GM12865 (cell line): ENCODE measurements at places on chromosomes 6 and 20.
A peak's percentile ranks its signal among the peaks of the same experiment; 100 is the strongest.

DNA sequence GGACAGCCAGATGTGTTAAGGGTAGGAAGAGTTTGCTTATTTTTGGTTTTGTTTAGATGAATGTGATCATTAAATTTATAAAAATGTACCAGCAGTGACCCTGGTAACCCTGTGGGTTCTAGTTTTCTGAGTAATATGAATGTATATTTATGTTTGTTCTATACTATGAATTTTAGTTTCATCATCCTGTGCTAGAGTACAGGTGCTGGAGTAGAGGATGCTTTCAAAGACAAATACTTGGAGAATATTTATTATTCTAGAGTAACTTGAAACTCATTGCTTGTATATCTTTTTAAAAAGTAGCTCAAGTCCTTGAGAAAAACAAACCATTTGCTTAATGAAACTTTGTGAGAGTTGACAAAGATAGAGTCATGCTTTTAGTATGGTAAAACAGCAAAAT lies 7.8 kb downstream of the LRRC1 start:
- DNase-seq = no peak

- no peak for DNase-seq
Observed at GRCh38 chr6:162187168-162187935, 540.2 kb downstream of the PRKN start.

GRCh38 chr20:50231854-50232253 lies 41.2 kb downstream of the CEBPB start:
- DNase-seq = no peak

DNA sequence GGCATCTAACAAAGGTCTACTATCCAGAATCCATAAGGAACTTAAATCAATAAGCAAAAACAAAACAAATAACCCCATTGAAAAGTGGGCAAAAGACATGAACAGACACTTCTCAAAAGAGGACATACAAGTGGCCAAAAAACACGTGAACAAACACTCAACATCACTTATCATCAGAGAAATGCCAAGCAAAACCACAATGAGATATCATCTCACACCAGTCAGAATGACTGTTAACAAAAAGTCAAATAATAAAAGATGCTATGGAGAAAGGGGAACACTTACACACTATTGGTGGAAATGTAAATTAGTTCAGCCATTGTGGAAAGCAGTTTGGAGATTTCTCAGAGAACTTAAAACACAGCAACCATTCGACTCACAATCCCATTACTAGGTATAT lies 19.4 kb upstream of the VNN1 start:
- no peak for DNase-seq

GRCh38 chr6:84588697-84589080 lies 175.7 kb downstream of the TBX18 start:
- no peak for DNase-seq

DNA sequence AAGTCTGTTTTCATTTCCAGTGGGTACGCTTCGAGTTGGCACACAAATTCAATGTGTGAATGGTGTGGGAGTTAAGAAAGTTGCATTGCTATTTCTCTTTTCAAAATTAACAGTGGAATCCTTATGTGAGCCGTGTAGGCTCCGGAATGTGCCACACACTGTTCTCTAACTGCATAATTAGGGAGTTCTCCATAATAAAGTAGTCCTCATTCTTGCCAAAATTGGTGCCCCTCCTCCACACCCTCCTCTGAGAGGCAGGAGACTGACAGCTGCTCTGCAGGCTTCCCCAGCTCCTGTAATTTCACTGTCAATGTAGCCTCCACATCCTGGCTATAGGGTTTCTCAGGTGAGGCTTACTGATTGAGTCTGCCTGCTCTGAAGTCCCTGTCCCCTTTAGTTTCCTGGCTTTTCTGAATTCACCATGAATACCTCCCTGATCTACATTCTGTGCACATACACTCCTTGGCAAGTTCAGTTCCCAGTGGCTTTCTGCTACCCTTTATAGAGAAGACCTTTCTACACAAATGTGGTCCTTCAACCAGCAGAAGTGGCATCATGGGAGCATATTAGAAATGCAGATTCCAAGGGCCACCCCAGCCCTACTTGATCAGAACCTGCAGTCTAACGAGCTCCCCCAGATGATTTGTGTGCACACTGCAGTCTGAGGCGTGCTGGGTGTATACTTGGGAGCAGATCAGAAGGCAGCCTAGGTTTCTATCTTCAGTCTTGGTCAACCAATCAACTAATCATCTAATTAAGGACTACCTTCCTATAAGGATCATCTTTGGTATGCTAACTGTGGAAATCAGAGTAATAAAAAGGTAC lies 19.9 kb upstream of the CCN6 start:
- no peak for DNase-seq

GRCh38 chr6:154773610-154774089 lies 40.4 kb downstream of the SCAF8 start:
- peak; percentile 80 for DNase-seq

GRCh38 chr6:144939921-144940320 lies 654.8 kb downstream of the UTRN start:
- no peak for DNase-seq

GRCh38 chr20:24116611-24117010 lies 128.0 kb upstream of the GGTLC1 start:
- DNase-seq = no peak

DNA sequence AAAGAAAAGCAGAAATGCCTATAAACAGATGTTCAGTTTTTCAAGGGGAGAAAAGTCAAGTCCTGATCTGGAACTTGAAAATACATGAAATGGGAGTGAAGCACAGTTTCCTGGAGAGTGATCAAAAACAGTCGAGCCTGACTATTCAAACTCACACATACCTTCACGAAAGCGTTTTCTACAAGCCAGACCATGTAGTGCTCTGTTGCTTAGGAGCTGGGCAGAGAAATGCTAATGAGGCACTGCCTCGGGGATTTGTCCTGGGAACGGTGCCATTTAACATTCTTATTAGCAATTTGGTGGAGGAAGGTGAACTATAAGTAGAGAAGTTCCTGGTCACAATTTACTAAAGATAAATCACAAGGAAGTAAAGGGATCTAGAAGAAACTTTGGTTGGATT lies 5.9 kb downstream of the NHSL1 start:
- DNase-seq = no peak

GRCh38 chr6:169159331-169159730 lies 94.3 kb downstream of the THBS2 start:
- no peak for DNase-seq

DNA sequence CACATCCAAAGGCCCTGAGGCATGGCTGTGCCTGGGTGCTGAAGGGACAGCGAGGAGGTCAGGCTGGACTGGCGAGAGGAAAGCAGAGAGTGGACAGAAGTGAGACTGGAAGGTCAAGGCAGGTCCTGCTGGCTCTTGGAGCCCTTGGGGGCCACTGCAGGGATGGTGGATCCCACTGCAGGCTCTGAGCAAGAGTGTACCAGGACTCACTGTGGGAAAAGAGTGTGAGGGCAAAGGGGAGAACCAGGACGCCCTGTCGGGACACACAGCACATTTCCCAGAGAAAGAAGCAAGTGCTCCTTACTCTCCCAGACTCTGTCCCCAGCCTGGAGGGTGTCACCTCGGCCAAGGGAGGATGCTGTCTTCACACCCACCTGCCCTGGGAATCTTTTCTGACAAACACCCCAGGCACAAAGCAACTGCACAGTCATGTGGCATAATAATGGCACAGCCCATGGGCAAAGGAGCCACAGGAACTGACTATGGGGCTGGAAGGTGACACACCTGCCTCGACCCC lies 172.3 kb upstream of the CST7 start:
- no peak for DNase-seq

GRCh38 chr6:15892369-15892768 lies 229.5 kb upstream of the DTNBP1 start:
- DNase-seq = no peak

DNA sequence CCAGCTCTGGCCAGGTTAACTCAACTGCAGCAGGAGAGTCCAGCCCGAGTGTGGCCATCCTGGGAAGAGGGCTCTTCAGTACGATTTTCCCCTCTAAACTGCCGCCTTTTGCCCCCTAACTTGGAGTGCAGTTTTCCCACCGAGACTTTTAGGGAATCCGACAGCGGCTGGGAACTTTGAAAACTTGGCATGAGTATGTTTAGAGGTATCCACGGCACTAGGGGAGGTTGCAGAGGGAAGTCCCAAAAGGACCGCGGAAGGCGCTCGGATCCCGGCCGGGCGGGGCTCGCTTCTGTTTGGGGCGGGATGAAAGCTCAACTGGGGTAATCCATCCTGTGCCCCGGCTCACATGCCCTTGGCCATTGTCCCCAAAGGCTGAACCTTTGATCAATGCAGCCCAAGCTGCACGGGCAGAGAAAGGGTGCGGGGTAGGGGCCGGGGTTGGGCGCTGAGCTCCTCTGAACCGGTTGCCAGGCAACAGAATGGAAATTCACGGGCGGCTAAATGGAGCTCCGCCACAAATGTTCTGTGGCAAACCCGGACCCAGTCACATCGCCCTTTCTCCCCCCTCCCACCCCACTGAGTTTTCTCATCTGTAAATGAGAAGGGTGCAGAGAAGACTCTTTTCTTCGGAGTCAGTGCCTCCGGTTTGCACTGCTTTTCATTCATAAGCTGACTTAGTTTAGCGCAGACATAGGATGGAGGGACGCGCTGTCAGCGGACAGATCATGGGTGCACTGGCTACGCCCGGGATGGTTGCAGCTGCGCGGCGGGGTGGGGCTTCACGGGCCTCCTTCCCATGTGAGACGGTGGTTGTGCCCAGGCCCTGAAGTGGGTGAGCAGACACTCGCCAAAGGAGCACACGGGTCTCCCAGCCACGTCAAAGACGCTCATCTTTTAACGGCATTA lies 2.3 kb downstream of the BMP6 start:
- DNase-seq = peak; percentile 39

DNA sequence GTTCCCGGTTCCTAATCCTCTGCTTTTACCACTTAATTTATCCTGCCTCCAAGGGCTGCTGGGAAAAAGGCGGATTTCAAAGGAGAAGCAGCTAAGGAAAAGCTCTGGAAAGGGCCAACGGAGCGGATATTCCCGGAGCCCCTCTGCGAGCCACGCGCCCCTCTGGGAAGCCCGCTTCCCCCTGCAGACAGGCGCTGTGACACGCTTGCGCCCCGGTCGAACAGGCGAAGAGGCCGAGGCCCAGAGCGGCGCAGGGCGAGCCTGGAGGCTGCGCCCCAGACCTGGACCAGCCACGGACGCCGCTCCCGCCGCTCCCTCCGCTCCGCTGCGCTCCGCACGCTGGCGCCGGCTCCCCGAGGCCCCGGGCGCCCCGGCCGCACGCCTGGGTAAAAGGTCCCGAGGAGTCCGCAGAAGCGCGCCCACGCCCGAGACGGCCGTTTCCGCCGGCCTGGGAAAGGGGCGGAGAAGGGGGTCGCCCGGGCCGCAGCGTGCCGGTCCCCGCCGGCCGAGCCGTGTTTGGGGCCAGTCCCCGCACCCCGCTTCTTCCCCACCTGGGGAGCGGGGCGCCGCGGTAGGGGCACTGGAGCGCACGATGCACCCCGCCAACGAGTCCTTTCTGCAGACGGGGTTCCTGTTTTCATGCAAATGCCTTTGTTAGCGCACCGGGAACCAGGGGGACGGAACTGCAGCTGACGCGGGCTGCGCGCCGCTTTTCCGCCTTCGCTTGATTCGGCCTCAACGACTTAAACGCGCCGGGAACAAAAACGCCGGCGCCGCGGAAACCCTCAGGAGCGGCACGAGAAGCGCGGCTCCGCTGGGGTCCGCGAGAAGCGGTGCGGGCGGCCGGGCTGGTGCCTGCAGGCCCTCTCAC lies 91.9 kb upstream of the SIRPA start:
- DNase-seq = peak; percentile 61

- no peak for DNase-seq
Observed at GRCh38 chr20:54013471-54013870, 56.9 kb downstream of the BCAS1 start.

DNA sequence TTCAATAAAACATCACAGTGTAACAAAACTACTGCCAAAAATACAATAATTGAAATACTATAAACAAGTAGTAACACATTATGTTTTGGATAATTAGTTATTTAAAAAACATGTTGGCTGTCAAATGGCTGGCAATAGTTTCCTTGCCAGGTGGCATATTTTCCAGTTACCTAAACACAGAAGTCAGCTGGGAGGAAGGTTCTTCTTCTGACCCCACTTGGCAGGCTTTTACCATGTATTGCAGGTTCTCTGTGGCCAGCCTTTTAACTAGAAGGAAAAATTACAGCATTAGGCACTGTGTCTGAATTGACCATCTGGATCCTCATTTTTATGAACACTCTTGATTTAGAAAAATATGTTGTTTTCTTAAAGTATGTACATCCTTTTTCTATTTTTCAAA lies 131.4 kb downstream of the MMS22L start:
- no peak for DNase-seq

DNA sequence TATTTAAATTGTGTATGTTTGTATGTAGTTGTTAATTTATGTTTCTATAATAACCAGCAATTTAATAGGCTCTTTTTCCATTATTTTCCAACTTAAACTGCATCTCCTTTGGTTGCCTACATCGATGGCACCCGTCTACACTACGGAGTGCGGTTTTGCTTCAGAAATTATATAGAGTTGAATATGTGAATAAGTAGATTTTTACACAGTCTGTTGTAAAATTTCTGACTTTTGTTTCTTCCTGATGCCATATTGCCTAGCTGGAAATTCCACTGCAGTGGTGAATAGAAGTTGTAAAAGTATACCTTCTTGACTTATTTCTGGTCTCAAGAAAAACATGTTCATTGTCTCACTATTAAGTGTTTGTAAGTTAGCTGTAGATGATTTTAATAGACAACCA lies 404.1 kb upstream of the EPHA7 start:
- no peak for DNase-seq

DNA sequence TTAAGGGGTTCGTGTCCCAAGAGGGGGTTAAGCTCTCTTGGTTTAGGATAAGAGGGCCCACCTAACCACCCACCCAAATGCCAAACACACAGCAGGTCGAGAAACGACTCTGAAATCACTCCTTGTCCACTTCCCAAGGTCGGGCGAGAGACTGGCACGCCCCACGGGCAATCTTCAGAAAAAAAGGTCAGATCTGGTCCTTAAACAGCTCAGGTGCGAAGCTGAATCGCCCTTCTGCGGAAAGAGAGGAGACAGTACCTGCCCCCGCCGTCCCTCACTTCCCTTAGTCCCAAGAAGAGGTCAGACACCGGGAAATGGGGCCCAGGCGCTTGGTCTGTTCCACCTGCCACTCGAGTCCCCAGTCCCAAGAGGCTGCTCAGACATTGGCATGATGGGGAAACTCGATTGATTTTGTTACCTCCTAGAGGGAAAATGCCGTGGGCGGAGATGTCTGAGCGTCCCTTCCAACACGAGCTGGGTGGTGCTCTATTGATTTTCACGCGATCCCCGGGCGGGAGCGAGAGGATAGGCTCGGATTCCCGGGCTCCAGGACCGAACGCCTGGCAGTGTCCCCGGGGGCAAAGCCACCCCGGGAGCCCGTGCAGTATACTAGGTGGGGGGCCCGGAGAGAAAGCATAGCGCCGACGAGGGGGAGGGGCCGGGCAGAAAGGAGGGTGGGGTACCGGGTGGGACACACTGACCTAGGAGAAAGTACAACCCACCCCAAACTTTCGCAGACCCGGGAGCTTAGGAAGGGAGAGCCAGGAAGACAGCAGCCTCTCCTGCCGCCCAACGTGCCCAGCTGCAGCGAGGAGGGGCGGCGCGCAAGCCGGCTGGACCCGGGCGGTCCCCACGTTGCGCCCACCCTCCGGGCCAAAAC lies 1.1 kb upstream of the SAMD5 start:
- DNase-seq = no peak

GRCh38 chr20:19723051-19723450 lies 35.0 kb upstream of the RIN2 start:
- DNase-seq = no peak

GRCh38 chr6:157861184-157861583 lies 38.1 kb downstream of the SNX9 start:
- no peak for DNase-seq
